ENCODE measurements at places on chromosomes 12 and 14.

DNA sequence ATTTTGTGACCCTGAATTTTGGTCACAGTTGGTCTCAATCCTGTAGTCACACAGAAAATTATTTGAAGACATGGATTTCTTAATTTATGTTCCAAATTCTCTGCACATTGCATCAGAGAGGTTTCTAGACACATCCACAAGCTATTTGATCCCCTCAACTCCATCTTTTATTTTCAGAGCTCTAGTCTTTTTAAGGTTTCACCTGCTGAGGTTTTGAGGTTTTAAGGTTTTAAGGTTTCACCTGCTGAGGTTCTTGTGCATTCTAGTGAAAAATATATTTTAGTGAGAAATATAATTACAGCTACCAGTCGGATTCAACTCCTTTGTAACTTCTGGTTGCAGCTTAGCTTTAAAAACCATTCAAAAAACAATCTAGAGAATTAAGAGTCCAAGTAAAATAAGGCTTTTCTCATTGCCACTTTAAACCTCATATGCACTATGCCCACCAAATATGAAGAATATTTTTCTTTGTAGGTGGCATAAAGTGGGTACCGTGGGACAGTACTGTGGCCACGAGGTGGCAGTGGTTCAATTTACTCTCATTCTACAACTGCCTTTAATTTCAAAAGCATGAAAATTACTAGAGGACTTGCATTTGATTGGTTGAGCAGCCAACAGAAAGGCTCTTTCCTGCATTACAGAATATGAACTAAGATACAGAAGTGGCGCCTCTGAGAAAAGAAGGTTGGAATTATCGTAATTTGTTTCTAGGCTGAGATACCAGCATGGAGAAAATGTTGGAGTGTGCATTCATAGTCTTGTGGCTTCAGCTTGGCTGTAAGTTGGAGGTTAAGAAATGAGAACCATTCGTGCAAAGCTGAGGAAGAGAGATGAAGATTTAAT is 366.5 kb upstream of the OR4E1 start:
- no peak for DNase-seq

DNA sequence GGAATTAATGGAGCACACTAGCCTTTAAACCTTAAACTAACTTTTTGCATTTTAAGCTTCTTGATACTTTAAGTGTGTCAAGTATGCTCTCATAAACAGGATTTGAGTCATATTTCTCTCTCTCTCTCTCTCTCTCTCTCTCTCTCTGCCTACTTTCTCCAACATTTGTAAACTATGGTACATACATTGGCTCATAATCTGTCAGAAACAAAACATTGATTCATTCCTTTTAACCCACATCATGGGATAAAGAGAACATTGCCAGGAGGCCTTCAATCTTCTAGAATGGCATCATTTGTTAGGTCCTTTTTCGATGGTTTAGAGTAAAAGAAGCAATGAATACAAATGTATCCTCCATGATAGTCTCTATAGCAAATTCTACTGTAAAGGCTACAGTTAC is 81.6 kb upstream of the RERGL start:
- DNase-seq: no peak

DNA sequence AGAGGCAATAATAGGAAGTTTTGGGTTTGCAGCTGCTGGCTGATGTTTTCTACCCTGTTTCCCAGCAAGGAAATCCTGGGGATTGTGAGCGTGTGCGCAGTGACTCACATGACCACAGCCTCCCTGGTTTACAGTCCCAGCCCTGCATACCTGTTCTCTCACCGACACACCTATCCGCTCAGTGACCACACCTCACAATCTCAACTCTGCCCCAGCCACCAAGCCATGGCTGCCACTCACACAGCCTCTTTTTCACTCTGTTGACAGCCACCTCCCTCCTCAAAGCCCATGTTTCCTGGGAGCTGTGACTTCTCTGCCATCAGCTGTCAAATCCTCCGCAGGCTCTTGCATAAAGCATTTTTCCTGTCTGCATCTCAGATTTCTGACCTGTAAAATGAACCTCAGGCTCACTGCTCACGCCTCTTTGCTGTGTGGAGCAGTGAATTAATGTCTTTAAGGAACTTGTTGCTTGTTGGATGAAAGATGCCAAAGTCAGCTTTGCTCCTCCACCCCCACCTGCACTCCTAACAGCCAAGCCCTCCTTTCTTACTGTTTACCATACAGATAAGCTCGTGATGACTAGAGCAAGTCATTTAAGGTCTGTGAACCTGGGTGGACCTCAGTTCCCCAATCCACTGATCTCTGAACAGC is 43.5 kb downstream of the B4GALNT3 start:
- no peak for DNase-seq

DNA sequence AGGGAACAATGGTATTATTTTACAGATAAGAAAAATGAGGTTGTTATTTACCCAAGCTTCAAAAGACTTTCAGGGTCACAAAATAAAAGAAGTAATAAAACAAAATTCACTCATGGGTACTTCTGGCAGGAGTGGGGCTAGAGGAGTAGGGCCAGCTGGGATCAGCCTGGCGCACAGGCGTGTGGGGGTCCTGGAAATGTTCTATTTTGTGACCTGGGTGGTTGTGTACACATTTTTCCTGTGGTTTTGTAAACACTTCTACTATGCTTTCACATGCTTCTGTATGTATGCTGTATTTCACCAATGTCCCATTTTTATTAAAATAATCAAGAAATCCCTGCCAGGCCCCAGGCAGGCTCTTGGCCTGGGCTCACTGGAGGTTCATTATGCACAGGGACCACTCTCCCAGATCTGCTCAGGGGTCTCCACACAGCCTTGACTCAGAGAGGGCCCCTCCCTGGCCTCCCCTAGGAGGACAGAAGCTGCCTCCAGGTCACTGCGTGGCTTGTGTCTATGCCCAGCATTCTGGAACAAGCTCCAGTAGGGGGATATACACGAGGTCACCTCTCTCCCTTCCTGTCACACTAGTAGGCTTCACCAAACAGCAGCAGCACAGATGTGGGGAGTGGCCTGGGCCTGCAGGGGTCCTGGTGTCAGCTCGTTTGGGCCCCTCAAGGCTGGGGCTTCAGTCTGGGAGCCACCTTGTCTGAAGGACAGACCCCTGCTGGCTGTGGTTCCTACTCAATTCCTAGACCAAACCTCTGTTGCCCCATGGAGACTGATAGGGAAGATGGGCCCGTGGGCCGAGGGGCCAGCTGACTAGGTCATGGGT is 37.8 kb downstream of the ANAPC7 start:
- DNase-seq: no peak

- DNase-seq: no peak
Observed at GRCh38 chr14:61593330-61593729, 102.0 kb upstream of the HIF1A start.

- DNase-seq: no peak
Observed at GRCh38 chr12:120416490-120417216, 21.3 kb upstream of the COX6A1 start.

DNA sequence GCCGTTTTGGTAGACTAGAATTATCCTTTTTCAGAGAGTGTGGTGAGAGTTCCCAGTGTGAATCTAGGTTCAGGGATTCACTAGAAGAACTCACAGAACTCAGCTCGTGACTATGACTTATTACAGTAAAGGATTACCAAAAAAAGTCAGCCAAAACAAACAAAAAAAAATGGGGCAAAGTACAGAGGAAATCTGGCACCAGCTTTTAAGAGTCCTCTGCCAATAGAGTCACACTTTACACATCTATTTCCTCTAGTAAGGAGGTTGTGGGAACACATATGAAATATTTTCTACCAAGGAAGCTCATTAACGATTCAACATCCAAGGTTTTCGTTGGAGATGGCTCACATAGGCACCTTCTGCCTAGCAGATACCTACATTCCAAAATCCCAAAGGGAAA is 28.2 kb downstream of the TSPAN19 start:
- DNase-seq: no peak

- DNase-seq: no peak
Observed at GRCh38 chr14:100735271-100735670, 8.6 kb downstream of the DLK1 start.

GRCh38 chr12:95870897-95871296 is 12.1 kb downstream of the SNRPF start:
- no peak for DNase-seq

DNA sequence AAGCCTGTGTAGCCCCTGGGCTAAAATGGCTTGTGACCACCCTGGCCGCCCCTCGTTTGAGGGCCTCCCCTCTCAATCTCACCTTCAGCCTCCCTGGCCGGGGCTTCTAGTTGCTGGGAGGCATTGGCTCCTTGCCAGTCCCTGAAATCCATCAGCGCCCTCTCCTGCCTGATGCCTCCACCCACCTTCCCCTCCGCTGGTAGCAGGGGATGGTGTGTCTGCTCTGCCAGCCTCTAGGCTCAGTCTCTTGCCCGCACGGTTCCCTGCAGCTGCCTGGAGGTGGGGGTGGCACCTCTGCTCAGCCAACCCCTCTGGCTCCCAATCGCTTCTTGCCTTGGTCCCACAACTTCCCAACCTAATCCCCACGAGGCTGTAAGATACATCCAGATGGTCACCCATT is 167.9 kb downstream of the PHETA1 start:
- no peak for DNase-seq

DNA sequence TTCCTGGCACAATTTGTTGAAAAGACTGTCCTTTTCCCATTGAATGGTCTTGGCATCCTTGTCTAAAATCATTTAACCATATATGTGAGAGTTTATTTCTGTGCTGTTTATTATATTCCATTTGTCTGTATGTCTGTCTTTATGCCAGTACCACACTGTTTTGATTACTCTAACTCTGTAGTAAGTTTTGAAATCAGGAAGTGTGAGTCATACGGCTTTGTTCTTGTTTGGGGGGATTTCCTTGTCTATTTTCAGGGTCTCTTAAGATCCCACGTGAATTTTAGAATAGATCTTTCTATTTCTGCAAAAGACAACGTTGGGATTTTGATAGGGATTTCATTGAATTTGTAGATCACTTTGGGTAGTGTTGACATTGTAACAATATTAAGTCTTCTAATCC is 88.5 kb downstream of the MYRFL start:
- no peak for DNase-seq

DNA sequence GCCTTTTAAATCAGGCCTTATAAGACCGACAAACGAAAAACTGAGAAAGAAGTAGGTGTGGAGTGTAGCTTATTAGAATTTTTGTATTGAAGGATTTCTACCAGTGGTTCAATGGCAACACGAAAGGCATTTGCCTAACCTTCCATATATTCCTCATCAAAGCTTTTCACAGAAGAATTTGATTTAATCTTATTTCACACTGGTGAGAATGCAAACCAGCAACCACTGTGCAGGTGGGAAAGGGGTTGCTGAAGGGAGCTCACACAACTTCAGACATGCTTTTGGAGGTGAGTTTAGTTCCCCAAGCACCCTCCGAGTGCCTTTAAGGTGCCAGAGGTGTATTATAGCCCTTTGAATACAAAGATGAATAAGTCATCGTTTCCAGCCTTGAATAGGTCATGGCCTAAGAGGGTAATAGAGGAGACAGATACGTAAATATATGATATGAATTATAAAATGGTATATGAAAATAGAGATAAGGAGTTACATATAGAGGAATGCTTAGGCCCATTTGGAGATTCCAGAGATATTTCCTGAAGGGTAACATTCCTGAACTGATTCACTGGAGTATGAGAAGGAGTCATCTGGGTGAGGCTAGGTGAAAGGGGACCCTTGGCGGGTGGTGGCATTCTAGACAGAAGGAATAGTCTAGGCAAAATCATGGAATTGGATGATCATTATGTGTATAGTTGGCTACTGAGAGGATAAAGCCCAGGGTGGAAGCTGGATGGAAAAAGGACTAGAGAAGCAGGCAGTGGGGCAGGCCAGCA is 6.4 kb downstream of the ERP27 start:
- no peak for DNase-seq

- no peak for DNase-seq
Observed at GRCh38 chr12:114938487-114939210, 254.7 kb upstream of the TBX3 start.

GRCh38 chr12:115543269-115543668 is 734.2 kb downstream of the MED13L start:
- no peak for DNase-seq

DNA sequence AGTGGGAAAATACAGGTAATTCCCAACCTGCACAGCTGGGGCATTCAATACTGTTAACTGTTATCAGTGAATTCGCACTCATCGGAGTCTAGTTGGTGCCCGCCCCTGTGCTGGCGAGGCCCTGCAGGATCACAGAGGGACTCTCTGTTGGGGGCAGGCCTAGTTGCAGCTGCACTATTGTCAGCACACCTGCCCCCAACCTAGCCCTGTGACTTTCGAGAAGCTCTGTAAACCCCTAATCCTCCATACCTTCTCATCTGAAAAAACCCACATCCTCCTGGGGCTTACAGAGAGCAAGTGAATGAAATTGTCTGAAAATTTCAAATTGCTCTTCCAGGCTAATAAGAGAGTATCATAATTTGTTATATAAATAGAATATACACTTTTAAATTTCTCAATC is 132.2 kb upstream of the NUDT4 start:
- DNase-seq: no peak

GRCh38 chr12:106956048-106956578 is 406 bp downstream of the TMEM263 start:
- DNase-seq: peak; percentile 41

- no peak for DNase-seq
Observed at GRCh38 chr14:99578541-99579101, 25.4 kb downstream of the CCDC85C start.

DNA sequence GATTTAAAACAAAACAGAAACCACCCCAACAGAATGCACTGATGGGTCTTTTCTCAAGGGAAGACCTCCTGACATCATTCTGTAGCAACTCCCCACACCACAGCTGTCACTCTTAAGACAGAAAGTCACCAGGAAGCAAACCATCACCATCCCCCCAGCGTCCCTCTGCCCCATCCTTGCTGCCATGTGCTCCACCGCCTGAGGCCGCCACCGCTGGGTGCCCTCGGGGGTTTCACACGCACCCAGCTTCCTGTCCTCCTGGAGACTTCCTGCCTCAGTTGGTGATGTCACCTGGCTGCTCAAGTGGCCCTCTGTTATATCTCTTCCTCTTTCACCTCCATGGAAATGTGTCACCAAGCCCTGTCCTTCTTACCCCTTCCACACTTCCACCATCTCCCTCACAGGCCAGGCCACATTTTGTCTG is 71.4 kb upstream of the GPR68 start:
- no peak for DNase-seq

DNA sequence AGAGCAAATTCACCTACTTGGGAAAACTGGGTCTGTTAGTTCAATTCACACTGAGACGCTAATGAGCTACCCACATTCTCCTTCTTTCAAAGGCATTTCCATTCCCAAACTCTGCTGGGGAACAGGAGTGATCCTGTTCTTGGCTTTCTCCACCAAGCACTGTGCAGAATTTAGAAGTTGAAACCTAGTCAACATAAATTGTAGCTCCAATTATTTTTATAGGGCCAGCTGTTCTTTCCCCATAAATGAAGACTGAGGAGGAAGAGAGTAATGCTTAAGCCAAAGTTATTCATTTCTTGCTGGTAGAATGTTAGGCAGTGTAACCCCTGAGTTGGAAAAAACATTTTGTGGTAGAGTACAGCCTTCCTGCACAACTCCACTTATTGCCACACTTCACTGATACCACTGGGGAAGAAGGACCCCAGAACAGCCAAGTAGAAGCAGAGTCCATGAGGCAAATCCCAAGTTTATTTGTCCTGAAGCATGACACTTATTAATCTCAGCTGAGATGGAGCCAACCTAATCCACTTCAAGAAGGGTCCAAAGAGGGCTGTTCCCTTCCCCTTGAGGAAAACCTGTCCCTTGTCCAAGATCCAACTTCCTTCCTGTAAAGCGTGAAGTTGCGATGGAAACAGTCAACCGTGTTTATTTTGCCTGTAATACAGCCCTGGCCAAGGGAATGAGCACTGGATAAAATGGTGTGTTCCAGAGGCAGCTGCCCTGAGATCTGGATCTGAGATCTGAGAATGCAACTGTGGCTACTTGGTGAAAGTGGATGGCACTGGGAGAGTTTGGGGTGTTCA is 151.8 kb downstream of the TBX5 start:
- DNase-seq: no peak

Measured in G401 (cell line).